ENCODE measurements at places on chromosomes 2 and 18.

DNA sequence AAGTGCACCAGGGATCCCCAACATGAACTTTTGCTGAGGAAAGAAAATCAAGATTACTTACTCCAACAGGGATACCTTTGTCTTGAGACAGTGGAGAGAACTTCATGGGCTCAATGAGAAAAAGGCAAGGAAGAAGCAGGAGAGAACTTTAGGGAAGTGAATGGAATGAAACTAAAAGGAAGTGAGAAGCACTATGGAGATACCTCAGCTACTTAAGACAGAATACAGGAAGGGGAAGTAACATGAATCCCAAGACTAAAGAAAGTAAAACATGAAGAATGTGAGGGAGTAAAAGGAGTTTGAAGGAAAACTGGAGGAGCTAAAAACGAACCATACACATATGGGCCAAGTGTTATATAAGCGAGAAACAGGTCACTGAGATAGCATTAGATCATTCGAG, 32.4 kb upstream of the ACTR3 start:
- DNase-seq: peak; percentile 70

GRCh38 chr2:239318151-239318611, 82.6 kb downstream of the HDAC4 start:
- DNase-seq: no peak

GRCh38 chr2:48709096-48710034, 46.2 kb downstream of the LHCGR start:
- no peak for DNase-seq

DNA sequence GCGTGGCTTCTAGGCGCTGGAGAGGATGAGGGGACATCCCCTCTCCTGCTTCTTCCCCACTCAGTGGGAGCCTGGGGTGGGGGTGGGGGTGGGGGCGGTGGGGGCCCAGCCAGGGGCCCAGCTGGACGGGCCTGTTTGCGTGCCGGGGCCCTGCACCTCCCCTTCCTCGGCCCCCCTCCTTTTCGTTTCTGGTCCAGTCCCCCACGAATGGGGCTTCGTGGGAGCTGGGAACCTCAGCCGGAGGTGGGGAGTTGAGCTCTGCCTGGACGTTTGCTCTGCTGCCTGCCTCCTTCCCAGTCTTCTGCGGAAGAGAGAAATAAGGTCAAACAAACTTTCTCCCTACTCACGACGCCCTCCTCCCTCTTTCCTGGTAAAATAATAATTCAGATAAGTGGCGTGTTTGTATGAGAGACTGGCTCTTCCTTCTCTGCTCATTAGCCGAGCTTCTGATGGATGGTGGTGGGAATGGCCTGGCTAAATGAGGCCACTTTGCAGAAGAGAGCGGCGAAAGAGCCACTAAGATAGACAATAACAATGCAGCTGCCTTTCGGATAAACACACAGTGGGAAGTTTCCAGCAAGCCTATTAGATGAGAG, 782 bp downstream of the MTA3 start:
- no peak for DNase-seq
